HT-29 (cell line): ENCODE measurements at places on chromosomes 5 and 9. TPM values are rescaled to one million over a fixed set of nuclear protein-coding genes. Genes with fewer than 3 reads are reported as not detected.

The FGF18 gene
- total RNA-seq = 0.37 and 0.58 TPM in 2 replicates

The GPR150 gene
- not detected in 2 replicates for total RNA-seq

The PTPRD gene
- total RNA-seq = not detected in 2 replicates

The BARHL1 gene
- total RNA-seq = not detected in 2 replicates

The CCNI2 gene
- 7.3 and 8.8 TPM in 2 replicates for total RNA-seq

The PCDHA10 gene
- 0.25 TPM in 1 of 2 replicates, not detected in the other for total RNA-seq

The FAM78A gene
- total RNA-seq = 0.57 and 1.2 TPM in 2 replicates

The MYMK gene
- not detected in 2 replicates for total RNA-seq

The GARIN3 gene
- not detected in 2 replicates for total RNA-seq

- no peak for DNase-seq
Observed at GRCh38 chr9:125407432-125407973, 145.9 kb downstream of the GAPVD1 start.

DNA sequence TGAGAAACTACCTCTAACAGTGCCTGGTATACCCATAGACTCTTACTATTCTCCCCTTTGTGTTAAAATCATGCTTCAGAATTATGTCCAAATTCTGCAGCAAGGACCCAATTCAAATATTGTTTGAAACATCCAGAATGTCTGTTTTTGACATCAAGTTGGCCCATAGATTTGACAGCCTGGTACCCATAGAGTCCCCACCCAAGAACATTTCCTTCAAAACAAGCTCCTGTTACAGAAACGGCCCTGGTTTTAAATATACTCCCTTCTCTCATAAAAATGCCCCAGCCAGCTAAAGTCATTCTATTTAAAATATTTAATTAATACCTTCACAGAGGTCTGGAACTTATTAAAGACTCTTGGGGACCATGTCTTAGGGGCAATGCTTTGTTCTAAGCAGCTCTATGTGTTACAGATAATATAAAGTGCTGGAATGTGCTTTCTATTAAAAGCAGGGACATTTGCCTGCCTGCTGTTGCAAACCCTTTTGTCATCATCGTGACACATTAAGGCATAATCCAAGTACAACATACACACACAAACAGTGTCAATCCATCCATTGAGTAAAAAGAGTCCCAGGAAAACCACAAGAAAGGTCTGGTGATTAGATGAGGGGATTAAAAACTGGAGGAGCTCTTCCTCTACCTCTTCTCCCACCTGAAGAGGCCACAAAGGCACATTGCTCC is 321.7 kb downstream of the MLLT3 start:
- DNase-seq = no peak

DNA sequence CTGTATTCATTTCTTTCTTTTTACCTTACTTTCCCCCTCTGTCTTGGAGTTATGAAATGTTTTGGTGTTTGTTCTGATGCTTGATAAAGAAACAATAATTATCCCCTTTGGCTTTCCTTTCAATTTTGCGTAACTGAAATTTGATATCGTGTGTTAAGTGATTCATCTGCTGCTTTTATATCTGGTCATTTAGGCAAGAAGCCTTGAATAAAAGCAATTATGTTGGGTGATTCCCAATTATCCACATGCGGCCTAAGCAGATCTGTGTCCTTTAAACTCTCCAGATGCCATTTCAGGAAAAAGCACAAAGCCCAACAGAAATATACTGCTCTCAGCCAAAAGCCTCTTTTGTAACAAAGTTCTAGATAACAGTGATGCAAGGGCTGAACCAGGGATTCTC is 92.8 kb downstream of the TAF11L14 start:
- DNase-seq = no peak

DNA sequence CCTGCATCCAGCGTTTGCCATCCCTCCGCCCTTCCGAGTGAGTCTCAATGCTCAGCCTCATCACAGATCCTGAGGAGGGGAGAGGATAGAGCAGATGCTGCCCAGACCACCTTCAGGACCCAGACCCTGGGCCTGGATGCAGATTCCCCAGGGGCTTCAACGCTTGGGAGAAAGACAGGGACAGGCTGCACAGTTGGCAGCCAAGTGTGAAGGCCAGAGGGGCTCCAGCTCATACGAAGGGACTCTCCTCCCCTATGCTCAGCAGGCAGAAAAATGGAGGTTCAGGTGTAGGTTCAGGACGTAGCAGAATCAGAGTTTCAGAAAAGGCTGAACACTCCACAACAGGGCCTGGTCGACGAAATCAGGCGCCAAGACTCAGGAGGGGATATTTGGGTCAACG is 378.5 kb upstream of the IRX1 start:
- no peak for DNase-seq

- no peak for DNase-seq
Observed at GRCh38 chr9:107674721-107675277, 185.2 kb upstream of the KLF4 start.

GRCh38 chr5:118529361-118530144 is 458.8 kb downstream of the DTWD2 start:
- DNase-seq = no peak

DNA sequence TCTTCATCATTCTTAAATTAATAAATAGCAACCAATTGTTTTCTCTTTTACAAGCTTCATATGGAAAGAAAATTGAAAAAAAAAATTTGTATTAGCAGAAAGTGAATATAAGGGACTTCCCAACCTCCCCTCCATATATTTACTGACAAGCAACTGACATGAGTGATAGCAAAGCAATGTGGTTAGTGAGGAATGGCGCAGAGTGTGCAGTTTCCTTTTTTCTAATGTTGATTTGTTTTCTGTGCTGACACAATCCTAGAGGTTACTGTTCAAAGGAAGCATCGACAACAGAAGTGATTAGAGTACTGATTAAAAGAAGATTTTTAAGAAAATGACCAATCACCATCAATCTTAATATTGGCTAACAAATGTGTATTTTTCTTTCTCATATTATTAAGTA is 1.7 kb upstream of the PTGER4 start:
- no peak for DNase-seq

- DNase-seq = peak; percentile 22
Observed at GRCh38 chr5:56594792-56595191, 220.6 kb upstream of the MAP3K1 start.

DNA sequence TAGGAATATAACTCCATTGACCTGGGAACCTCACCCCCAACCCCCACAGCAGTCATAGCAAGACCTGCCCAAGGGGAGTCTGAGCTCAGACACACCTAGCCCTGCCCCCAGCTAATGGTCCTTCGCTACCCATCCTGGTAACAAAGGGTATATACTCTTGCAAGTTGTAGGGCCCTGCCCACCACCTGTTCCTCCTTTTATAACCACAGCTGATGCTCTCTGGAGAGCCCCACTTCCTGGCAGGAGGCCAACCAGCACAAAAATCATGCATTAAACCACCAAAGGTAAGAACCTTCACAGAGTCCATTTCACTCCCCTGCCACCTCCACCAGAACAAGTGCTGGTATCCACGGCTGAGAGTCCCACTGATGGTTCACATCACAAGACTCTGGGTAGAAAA is 1195.3 kb upstream of the SEMA6A start:
- DNase-seq = no peak

- no peak for DNase-seq
Observed at GRCh38 chr9:124510650-124511425, 3.6 kb upstream of the NR5A1 start.

DNA sequence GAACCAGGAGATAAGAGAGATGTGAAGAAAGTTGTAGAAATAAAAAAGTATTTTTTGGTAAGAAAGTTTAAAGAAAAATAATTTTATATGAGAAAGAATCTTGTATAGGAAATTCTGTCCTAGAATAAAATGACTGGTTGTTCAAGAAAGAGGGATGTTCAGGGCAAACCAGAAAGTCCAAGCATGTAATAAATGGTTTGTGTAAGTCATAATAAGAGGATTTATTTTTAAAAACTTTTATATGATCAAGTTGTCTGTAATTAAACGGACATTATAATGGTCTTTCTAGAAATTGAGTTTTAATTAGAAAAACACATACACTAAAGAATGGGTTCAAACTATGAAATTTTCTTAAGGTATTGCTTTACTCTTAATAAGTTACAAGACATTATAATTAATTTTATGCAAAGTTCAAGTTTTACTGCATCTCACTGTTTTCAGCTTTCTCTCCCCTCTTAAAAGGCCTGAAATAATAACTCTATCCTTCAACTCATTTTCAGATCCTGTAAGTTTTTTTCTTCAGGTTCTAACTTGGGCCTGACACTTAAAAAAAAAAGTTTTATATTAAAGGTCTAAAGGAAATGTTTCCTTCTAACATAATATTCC is 56.1 kb upstream of the ZNF300 start:
- DNase-seq = no peak

DNA sequence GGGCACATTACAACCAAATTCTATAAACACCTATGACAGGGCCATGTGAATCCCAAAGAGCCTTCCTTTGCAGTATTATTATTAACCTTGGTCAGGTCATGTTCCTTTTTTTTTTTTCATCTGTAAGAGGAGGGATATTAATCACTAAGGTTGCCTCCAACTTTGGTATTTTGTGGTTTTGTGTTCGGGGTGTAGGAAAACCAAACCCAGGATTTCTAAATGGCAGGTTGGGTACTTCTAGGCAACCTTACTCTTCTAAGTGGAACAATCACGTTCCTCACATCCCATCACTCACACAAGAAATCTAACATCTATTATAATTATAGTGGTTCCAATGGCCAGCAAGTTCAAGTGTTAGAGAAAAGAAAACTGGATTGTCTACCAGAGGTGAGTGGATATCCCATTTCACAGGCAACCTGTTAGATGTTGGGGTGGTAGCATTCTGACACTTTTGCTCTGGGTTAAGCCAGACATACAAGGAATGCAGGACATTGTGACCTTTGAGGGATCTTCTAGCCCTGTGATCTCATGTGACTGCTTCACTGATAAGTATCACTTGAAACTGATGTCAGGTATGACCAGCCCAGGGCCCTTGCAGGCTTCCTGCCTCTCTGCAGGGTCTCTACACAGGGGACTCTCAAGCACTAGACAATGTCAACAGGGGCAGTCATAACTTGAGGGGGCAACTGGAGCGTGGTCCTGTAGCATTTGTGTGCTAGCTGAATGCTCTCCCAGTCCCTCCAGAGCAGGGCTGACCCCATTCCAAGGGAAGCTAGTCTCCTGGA is 126.2 kb upstream of the VLDLR start:
- DNase-seq = no peak

DNA sequence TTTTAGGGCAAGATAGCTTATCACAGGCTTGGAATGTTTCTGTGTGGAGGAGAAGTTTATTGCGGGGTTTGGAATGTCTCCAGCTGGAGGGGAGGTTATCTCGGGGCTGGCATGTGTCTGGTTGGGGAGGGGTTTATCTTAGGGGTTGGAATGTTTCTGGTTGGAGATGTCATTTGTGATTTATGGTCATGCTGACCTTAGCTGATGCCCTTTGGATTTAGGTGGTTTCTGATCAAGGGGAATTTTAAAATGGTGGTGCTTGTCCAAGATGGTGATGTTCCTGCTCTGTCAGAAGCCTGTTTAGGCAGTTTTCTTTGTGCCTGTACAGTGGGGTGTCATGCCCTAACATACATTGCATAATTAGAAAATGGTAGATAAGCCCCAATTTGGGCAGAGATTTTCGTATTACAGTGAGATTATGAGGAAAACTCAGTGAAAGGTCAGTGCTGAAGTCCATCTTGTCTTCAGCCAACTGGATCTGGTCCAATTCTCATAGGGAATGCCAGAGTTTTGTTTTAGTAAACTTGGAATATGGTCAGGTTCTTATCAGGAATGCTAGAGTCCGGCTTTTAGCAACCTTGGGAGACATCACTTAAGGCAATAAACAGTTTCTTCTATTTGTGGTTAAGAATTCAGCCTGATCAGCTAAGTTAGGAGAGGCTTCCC is 14.3 kb downstream of the CDK20 start:
- DNase-seq = no peak

DNA sequence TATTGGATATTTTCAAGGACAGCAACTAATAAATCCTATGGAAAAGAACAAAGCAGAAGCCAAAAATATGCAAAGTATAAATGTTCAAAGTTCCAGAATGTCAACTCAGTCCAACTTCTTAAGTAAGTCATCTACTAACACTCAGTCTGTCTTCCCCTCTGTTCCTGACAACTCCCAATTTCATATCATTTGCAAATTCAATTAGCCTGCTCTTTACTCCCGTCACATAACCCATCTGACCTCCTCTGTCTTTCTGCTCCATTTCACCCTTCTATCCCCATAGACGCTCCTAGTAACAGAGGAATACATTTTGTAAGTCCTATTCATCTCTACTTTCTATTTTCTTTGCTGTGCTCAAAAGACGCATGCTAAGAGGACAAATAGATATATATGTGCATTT is 659.8 kb upstream of the MEF2C start:
- no peak for DNase-seq

DNA sequence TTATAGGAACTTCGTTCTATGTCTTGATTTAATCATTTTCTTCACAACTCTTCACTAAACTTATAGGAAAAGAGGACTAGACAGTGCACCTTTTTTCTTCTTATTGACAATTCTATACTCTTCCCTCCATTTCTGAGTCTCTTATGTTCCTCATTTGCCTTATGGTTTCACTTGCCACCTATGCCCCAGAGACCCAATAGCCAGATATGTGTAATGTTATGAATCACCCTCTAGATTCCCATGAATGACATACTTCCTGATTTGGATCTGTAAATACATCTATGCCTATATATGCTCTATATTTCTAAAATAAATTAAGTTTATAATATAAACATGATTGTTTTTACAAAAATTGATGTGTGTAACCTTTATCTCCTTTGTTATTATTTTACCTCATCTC is 514.1 kb upstream of the MEF2C start:
- no peak for DNase-seq

GRCh38 chr5:69359699-69360098 is 9.6 kb downstream of the AK6 start:
- DNase-seq = no peak

- no peak for DNase-seq
Observed at GRCh38 chr9:81335879-81336421, 353.4 kb downstream of the TLE1 start.

DNA sequence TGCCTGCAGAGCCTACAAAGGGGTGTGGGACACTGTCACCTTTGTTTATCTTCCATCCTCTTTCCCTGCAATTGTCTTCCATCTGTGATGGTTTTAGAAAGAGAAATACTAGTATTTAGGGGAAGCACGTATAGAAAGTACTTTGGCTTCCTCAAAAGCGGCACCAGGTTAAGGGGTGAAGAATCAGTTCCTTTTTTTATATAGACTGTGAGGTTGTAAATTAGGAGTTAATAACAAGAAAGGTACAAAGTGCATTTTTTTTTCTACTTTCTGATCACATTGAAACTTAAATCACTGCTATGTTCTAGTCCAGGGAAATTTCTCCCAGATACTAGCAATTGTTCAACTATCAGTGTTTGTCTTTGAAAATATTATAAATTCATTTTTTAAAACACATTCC is 219.3 kb downstream of the CEMIP2 start:
- DNase-seq = no peak
